Tibial artery (tissue), 4 donors: ENCODE measurements at places on chromosomes 1 and 21.

DNA sequence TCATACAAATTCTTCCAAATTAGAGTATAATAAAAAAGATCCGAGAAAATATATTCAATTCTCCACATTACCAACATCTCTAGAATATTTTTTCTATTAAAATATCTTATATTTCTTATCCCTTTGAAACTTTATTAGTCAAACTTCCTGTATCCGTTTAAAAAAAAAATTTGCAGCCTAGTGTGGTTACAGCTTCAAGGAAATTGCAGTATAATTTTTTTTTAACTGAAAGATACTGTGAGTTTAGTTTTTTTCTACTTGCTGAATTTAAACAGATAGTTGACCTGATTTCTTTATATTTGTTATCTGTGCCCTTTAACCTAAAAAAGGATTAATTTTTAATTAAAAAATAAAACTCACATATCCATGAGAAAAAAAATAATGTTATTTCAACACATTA lies 1.5 kb downstream of the RGS18 start:
- DNase-seq, result no peak

DNA sequence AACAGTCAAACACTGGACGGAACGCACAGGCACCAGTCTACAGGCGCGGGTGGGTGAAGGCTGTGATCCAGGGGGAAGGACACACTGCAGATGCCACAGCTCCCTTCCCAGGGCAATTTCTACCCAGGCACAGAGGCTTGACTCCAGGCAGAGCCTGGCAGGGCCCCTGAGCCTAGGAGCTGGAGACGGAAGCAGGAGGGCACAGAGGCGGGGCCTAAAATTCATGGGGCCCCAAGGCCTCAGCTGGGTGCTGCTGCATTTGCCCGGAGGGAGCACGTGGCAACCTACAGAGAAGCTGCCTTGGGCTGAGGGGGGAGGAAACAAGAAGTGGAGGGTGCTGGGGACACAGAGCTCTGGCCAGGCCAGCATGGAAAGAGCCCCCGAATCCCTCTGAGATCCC lies 41.2 kb downstream of the UBE2G2 start:
- peak; percentile 11 for DNase-seq

DNA sequence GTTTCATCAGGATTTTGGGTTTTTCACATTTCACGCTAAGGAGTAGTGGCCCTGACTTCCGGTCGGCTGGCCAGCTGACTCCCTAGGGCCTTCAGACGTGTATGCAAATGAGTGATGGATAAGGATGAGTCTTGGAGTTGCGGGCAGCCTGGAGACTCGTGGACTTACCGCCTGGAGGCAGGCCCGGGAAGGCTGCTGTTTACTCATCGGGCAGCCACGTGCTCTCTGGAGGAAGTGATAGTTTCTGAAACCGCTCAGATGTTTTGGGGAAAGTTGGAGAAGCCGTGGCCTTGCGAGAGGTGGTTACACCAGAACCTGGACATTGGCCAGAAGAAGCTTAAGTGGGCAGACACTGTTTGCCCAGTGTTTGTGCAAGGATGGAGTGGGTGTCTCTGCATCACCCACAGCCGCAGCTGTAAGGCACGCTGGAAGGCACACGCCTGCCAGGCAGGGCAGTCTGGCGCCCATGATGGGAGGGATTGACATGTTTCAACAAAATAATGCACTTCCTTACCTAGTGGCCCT lies 23.1 kb upstream of the TNFRSF1B start:
- DNase-seq, result peak; percentile 93

DNA sequence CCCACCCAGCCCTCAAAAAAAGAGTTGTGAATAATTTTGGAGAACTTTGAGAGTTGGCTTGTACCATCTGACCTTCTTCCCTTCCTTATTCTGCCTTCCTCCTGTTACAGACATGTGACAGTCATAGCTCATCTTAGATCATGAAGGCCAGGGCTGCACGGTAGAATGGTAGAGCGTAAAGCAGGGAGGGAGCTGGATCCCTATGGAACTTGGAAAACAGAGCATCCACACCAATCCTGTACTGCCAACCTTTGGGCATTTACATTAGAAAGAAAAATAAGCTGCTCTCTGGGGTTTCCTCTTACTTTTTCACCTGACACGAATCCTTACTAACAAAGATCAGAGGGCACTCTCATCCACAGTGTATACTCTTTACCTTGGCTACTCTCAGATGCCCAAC lies 121.5 kb downstream of the GPR52 start:
- DNase-seq, result no peak

GRCh38 chr1:92980732-92981647 lies 19.7 kb upstream of the DIPK1A start:
- DNase-seq, result no peak

- DNase-seq, result no peak
Measured at GRCh38 chr1:177783051-177783450, 186.8 kb downstream of the SEC16B start.

GRCh38 chr1:206814716-206815341 lies 42.5 kb upstream of the IL10 start:
- DNase-seq, result no peak

- DNase-seq, result no peak
Measured at GRCh38 chr1:156461781-156462647, 38.6 kb downstream of the MEF2D start.

DNA sequence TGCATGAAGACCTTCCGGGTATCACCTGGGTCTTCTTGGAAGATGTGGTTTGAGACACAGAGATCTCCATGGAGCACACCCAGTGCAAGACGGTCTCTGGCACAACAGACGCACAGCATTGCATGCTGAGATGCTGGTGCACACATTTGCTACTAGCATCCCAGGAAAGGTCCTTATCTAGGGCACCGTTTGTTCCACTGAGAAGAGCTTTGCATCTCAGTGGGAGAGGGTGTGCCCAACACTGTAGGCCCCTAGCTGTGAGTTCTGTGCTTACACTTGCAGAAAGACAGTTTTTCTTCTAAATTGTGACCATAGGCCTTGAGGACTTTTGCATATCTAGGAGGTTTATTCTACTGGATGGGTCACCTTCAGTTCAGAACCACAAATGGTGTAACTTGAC lies 554.1 kb downstream of the MATN1 start:
- no peak for DNase-seq

- no peak for DNase-seq
Measured at GRCh38 chr1:155729031-155729898, 40.4 kb downstream of the DAP3 start.

GRCh38 chr1:237050915-237051314 lies 8.9 kb downstream of the RYR2 start:
- DNase-seq, result no peak

- DNase-seq, result no peak
Measured at GRCh38 chr1:228148935-228149405, 760 bp upstream of the GJC2 start.

DNA sequence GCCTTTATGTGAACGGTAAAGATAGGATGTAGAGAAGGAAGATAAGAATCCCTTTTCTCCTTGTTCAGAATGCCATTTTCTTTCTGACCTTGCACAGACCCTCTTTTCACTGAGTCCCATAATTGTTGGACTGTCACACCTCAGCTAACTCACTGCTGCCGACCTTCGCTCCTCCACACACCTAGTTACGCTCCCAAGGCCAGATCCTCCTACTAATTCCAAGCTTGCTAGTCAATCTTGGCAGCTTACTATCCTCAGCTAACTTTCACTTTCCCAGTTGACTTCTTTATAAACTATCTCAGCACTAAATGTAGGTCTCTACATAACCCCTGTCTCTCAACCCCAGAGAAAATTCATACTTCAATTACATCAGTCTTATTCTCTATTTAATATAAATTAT lies 471.8 kb upstream of the PRMT6 start:
- no peak for DNase-seq

GRCh38 chr1:29650041-29650400 lies 413.7 kb downstream of the PTPRU start:
- DNase-seq, result peak; percentile 24

DNA sequence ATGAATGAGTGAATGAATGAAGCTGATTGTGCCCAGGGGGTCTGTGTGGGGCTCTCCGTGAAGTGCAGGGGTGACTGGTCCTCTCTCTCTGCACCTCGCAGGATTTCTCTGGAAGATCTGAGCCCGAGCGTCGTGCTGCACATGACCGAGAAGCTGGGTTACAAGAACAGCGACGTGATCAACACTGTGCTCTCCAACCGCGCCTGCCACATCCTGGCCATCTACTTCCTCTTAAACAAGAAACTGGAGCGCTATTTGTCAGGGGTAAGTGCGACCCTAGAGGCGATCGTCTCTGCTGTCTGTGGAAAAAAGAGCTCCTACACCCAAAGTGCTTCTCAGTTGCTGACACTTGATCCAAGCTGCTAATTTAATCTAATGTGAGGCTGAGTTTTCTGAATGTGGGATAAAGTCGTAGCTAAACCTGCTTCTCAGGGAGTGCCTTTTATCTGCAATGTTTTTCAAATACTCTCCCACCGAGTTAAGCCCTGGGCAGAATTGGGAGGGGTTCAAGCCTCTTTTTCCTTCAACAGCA lies 101.7 kb downstream of the HUNK start:
- no peak for DNase-seq

GRCh38 chr21:38816400-38816977 lies 10.8 kb downstream of the ETS2 start:
- peak; percentile 17 for DNase-seq

- no peak for DNase-seq
Measured at GRCh38 chr1:20271498-20272400, 18.9 kb upstream of the VWA5B1 start.

DNA sequence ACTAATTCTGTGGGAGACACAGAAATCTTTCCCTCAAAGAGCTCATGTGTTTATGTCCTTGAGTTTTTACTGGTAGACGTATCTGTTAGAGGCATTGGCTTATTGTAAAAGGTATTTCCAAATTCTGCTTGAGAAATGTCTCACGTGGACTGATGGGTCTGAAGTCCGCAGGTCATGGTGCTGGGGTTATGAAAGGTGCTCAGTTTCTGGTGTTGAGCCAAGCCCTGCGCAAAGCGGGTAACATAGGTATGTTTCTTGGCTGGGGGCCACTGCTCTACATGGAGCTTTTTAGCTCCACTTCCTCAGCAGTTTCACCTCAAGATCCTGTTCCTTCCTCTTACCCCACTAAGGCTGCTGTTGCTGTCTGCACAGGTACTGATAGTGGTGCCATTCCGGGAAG lies 10.8 kb downstream of the UTP25 start:
- DNase-seq, result no peak

DNA sequence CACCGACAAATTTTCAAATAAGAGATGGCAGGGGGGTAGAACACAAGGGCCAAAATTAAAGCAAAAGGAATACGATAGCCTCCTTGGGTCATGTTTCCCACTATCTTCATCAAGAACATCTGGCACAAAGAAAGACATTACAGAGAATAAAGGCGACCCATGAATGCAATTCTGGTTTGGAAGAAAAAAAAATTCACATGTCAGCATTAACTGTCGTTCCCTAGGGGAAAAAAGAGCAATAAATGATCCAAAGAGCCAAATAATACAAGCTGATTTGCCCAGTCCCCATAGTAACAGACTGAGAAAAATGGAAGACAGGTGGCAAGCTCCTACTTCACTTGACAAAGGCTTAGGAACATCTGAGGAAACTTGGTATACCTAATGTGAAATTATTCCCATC lies 4.5 kb downstream of the STIL start:
- no peak for DNase-seq

DNA sequence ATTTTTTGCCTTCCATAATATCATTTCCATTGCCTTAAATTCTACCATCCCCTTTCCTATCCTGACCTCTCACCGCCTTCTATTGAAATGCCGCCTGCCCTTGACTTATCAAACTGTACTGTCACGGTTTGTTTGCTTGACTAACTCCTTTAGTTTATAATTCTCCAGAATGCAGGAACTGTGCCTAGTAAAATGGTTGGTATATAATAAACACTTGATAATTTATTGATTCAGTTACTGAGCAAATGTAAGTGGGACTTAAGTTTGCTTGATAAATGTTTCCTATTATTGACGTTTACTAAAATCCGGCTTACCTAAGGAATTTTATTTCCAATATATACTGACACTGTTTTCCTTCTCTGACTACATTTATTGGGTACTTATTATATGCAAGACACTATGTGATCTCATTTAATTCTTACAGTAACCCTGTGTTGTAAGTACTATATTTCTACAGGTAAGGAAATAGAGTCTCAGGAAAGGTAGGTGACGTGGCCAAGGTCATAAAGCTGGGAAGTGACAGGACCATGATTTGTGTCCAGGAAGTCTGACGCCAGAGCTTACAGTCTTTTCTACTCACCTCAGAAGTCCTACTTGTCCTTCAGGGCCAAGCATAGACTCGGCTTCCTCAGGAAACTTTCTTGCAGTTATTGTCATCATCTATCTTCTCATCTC lies 35.7 kb downstream of the DPT start:
- no peak for DNase-seq

DNA sequence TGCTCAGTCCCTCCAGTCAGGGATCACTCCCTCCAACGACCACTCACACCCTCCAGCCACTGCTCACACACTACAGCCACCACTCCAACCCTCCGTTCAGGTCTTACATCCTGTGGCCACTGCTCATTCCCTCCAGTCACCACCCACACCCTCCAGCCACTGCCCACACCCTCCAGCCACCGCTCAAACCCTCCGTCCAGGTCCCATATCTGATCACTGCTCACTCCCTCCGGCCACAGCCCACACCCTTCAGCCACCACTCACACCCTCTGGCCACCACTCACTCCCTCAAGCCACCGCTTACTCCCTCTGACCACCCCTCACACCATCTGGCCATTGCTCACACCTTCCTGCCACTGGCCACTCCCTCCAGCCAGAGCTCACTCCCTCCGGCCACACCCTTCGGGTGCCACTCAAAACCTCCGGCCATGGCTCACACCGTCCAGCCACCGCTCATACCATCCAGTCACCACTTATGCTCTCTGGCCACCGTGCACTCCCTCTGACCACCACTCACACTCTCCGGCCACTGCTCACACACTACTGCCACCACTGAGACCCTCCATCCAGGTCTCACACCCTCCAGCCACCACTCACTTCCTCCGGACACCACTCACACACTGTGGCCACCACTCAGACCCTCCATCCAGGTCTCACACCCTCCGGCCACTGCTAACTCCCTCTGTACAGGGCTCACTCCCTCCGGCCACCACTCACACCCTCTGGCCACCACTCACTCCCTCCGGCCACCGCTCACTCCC lies 4.7 kb upstream of the TFF1 start:
- DNase-seq, result no peak

DNA sequence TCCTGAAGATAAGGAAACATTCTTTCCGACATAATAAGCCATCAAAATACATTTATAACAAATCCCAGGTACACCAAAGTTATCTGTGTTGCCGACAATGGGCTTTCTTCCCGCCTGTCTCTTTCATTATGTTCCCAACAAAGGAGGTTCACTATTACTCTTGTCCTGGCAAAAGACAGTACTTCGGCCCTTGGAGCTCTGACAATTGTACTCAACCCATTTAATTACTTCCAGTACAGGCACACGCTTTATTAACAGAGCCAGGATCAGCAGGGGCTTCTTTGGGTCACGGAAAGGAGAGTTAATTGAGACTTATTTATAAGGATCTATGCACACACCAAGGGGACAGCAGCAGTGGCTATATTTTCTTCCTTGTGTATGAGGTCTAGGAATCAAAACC lies 46.6 kb upstream of the DUSP10 start:
- no peak for DNase-seq
